NCI-H1105 (cell line): ENCODE measurements at places on chromosomes 1 and 21.

DNA sequence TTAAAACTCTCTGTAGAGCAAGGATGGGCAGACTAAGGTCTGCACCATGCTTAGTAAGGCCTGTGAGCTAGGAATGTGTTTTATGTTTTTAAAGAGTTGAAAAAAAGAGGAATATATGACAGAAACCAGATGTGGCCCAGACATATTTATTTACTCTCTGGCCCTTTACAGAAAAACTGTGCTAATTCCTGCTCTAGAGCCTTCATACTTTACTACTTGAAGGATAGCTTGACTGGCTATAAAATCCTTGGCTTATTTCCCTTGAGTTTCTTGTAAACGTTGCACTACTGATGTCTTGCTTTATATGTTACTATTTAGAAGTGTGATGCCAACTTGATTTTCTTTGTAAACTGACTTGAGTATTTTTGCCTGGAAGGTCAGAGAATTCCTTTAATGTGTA is 33.5 kb downstream of the CTBS start:
- DNase-seq, result no peak

GRCh38 chr1:193979219-193979618 is 792.8 kb upstream of the B3GALT2 start:
- DNase-seq, result no peak

- DNase-seq, result no peak
Observed at GRCh38 chr1:222946436-222946835, 131.6 kb downstream of the DISP1 start.

- DNase-seq, result peak; percentile 74
Observed at GRCh38 chr1:3453203-3453761, 1.2 kb upstream of the ARHGEF16 start.

DNA sequence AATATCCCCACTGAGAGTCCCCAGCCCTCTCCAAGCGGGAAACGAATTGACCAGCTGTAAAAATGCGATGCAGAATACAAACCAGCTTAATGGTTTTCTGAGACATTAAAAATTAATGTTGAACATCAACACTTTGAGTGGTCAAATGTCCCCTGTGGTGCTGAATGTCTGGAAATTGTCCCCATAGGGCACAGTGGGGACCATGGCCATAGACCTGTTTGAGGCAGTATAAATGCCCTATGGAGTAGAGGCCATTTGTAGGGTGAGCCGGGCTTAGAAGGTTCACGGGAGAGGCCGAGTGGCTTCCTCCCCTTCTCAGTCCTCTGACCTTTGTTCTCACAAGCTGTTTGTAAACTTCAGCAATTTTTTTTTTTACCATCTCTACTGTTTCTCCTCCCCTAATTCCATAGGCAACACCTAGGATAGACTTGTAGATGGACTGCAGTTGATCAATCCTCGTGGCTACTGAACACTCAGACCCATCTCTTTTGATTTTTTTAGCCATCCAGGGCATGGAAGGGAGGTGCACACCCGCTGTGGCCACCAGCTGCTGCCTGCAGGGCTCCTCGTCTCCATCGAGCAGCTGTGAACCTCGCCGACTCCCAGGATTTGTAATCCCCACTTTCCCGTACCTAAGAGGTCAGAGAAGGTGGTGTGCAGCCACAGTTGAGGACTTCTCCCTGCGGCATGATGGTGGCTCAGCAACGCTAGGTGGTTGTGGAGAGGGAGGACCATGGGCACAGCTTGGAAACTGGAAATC is 41.0 kb downstream of the KAZN start:
- no peak for DNase-seq

DNA sequence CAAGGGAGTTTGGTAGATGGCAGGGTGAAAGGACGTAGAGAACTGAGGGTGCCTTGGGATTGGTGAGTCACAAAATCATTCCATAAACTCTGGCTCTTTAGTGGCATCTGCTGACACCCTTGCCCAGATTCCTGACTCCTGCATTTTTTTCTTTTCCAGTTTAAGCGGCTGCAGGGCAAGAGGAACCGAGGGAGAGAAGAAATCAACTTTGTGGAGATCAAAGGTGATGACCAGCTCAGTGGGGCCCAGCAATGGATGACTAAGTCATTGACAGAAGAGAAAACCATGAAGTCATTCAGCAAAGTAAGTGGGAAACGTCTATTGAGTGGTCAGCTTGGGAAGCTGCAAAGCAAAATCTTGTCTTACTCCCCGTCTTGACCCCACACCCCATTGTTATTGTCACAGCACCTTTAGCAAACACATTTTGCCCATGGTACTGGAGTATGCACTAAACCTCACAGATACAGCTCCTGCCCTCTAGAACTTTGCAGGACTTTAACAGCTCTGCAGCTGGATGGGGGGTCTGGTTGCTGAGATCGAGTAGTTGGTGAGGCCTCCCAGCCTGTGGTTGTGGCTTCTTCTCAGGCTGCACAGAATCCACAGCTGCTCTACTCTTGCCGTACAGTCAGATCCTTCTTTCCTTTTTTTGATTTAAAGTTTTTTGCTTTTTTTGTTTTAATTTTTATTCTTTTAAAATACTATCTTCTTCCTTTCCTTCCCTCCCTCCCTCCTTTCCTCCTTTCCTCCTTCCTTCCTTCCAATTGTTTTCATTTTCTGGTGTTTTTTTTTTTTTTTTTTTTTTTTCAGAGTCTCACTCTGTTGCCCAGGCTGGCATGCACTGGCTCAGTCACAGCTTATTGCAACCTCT is 21.9 kb downstream of the SH2D2A start:
- DNase-seq, result no peak

GRCh38 chr1:189524501-189524900 is 953.2 kb downstream of the BRINP3 start:
- no peak for DNase-seq

GRCh38 chr1:113451710-113452109 is 61.4 kb downstream of the MAGI3 start:
- DNase-seq, result peak; percentile 47

GRCh38 chr1:158019171-158019868 is 25.9 kb downstream of the KIRREL1 start:
- DNase-seq, result no peak

DNA sequence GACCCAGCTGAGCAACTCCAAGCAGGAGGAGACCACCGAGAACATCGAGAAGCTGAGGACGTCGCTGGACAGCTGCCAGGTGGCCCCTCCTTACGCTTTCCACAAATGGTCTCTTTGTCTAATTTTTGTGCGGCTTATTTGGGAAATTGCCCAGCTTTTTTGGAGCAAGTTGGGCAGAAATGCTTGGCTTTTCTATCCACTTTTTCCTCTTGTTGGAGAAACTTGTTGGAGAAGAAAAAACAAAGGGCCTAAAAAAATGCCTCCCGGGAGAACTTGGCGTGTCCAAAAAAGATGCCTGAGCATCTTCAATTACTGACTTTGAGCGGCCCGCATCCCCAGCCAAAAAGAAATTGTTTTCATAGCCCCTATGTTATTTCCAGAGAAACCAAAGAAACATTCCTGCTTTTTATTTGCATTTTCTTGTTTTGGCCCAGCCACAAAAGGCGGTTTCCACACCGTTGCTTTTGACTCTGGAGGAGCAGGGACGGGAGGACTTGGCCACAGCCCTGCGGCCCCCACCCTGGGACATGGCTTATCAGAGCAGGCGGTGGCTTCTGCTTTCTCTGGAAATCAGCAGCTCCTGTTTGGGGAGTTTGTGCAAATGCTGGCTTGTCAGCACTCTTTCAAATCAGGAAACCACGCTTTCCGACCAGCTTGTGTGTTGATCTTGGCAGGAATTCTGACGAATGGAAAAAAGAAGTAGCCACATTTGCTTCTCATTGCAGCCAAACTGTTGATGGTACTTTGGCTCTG is 81.2 kb upstream of the EFHD2 start:
- no peak for DNase-seq

DNA sequence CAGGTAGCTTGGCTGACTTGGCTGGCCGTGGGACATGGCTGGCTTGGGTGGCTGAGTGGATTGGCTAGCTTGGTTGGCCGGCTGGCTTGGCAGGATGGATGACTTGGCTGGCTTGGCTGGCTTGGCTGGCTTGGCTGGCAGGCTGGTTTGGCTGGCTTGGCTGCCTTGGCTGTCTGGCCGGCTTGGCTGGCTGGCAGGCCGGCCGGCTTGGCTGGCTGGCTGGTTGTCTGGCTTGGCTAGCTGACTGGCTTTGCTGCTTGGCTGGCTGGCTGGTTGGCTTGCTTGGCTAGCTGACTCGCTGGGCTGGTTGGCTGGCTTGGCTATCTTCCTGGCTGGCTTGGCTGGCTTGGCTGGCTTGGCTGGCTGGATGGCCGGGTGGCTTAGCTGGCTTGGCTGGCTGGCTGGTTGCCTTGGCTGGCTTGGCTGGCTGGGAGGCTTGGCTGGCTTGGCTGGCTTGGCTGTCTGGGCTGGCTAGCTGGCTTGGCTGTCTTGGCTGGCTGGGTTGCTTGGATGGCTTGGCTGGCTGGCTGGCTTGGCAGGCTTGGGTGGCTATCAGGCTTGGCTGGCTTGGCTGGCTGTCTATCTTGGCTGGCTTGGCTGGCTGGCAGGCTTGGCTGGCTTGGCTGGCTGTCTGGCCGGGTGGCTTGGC is 129.7 kb upstream of the FAM72C start:
- DNase-seq, result no peak

- DNase-seq, result no peak
Observed at GRCh38 chr1:212228076-212228475, 57.1 kb upstream of the PPP2R5A start.

DNA sequence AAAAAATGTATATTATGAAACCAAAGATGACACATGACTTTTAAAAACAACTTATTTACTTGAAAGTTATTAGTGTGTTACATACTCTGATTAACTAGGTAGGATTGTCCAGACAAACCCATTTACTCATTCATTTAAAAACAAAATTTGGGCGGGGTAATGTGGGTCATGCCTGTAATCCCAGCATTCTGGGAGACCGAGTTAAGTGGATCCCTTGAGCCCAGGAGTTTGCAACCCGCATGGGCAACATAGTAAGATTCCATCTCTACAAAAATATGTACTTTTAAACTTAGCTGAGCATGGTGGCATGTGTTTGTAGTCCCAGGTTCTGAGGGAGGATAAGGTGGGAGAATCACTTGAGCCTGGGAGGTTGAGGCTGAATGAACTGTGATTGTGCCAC is 1414.7 kb downstream of the PLA2G4A start:
- DNase-seq, result no peak

GRCh38 chr1:4083231-4084047 is 183.4 kb upstream of the C1orf174 start:
- no peak for DNase-seq

- DNase-seq, result no peak
Observed at GRCh38 chr1:111370871-111371270, 56.7 kb downstream of the OVGP1 start.

- DNase-seq, result no peak
Observed at GRCh38 chr1:98172578-98172977, 251.7 kb upstream of the DPYD start.

DNA sequence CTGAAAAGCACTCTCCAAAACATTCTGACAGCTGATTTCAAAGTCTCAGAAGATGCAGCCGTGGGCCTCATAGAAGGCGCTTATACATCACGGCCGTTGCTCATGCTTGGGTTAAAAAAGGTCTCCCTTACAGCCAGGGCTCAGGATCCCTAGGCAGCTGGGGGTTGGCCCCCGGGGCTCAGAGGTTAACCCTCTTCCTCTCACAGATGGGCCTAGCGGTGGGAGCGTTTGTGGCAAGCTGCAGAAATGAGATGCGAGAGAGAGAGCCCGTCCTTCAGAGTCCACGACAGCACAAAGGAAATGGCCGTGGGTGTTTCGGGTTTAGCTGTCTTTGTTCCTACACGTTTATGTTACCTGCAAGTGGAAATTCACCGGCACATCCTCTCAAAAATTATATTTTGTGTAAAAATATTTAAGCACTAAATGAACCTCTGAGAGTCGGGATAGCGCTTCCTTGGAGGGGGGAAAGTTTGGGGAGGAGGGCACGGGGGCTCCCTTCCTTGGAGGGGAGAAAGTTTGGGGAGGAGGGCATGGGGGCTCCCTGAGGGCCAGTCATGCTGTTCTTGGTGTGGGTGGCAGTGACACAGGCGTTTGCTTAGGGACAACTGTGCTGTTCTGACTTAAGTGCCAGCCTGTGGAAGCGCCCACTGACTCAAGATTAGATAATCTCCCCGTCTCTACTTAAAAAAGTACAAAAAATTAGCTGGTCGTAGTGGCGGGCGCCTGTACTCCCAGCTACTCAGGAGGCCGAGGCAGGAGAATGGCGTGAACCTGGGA is 20.5 kb upstream of the PRDM15 start:
- no peak for DNase-seq

DNA sequence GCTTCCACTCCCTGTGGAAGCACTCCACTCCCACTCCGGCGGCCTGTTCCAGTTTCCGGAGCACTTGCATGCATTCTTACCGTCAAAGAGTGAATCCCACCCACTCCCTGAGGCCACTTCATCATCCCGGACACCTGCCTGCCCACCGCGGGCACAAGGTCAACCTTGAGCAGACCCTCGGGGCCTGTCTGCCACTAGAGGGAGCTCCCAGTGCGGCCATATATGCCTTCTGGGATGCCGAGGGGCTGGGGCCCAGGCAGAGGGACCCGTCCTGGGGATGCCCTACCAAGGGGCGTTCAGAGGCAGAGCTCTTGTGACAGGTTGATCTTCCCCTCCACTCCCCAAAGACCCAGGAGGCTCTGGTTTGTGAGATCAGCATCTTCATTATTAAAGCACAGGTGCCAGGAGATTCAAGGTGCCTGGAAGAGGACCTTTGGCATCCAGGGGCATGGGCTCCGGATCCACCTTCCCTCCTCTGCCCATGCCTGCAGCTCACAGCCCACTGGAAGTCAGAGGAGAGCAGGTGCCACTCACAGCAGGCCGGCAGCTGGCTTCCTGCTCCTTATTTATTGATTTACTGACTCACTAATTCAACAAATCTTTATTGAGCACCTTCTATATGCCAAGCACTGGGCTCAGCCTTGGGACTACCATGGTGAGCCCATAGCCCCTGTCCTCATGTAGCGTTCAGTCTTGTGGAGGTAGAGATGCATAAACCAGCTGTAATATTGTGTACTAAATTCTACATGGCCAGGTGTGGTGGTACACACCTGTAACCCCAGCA is 47.3 kb downstream of the UBIAD1 start:
- DNase-seq, result no peak

GRCh38 chr1:90510143-90510542 is 207.0 kb downstream of the BARHL2 start:
- DNase-seq, result no peak

- DNase-seq, result no peak
Observed at GRCh38 chr1:11943619-11944018, 9.1 kb downstream of the PLOD1 start.

DNA sequence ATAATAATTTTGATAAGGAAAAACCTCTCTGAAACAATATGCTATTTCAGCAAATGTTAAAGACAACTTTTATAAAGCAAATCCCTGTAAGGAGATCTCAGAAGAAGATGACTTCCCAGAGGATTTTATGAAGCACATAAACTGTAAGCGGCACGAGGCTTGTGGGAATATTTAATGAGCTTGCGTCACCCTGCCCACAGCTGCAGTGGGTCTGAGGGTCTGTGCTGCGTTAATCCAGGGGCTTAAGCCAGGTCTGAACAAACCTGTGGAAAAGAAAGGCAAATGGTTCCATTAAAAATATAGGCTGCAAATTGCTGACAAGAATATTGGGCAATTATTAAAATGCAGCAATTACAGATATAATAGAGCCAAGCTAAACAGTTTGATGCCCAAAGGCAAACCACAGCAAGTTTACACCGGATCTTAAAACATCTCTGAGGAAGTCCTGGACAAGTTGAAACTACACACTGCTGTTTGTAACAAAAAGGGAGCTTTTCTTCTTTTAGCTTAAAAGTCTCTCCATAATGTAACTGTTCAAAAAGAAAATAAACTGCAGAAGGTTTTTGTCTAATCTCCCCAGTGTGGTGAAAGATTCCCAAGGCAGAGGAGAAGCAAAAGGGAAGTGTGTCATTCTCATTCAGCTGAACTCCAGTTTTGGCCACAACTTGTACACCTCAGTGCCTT is 21.8 kb downstream of the TGFBR3 start:
- DNase-seq, result peak; percentile 46

GRCh38 chr1:245000872-245001188 is 136.5 kb upstream of the HNRNPU start:
- DNase-seq, result no peak
